Body of pancreas (tissue), 4 donors: ENCODE measurements at places on chromosomes 7 and 10. TPM values are rescaled to one million over a fixed set of nuclear protein-coding genes. Genes with fewer than 3 reads are reported as not detected.

Gene PLEKHS1
- 7.6 TPM for total RNA-seq

Gene KCNH2
- 5.3 TPM for total RNA-seq

Gene SFTPA1
- not detected for total RNA-seq

Gene AOAH
- 6.2 TPM for total RNA-seq

Gene CNTNAP2
- total RNA-seq, result 1.0 TPM

DNA sequence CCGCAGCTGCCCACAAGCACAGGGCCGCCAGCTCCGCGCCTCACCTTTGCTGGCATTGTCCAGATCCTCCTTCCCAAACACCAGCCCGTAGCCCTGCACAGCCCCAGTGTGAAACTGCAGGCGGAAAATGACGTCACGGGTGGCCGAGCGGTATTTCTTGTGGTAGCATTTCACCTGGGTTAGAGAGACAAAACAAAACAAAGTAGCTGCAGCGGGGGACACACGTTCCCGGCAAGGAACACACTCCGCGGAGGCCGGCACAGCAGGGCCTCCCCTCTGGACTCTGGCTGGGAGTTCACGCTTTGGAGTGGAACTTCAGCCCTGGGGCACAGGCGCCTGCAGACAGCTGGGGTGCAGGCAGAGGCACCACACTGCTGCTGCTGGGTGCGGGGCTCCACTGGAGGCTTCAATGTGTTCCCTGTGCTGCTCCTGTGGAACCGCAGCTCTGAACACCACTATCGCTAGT, 181.1 kb downstream of the TNS3 start:
- peaks cover 7% of the 10 kb centered on the region for H3K36me3 ChIP-seq
- H3K27me3 ChIP-seq, result no peaks in the 10 kb centered on the region
- H3K4me3 ChIP-seq, result no peak overlapping the region
- DNase-seq, result no peak
- H3K27ac ChIP-seq, result no peak overlapping the region

DNA sequence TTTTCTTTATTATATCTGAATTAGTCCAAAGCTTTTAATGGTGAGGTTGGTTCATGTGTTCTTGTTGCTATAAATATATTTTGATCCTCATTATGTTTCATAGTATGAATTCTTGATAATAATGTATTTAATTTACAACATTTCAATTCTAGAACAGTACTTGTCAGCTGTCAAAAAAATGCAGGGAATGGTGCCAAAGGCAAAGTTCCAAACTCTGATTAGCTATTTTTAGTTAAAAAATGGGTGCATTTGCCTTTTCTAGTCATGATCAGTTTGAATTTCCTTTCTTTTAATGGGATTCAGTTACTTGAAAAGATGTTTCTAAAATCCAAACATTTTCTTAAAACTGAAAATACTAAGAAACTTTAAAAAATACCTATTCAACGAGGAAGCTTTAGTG, 49.6 kb downstream of the ANKIB1 start:
- H3K36me3 ChIP-seq, result no peaks in the 10 kb centered on the region
- H3K4me1 ChIP-seq, result peaks cover 19% of the 10 kb centered on the region
- no peaks in the 10 kb centered on the region for H3K27me3 ChIP-seq
- DNase-seq, result peak; percentile 29
- H3K4me3 ChIP-seq, result no peak overlapping the region
- no peak overlapping the region for H3K27ac ChIP-seq

GRCh38 chr7:71236230-71237105, 104.5 kb downstream of the GALNT17 start:
- no peaks in the 10 kb centered on the region for H3K36me3 ChIP-seq
- no peak overlapping the region for H3K27ac ChIP-seq
- H3K4me3 ChIP-seq, result no peak overlapping the region
- no peak for DNase-seq
- H3K4me1 ChIP-seq, result peaks cover 27% of the 10 kb centered on the region
- H3K27me3 ChIP-seq, result no peaks in the 10 kb centered on the region

- H3K4me1 ChIP-seq, result peaks cover 7% of the 10 kb centered on the region
- peak overlapping the region; percentile 85 for H3K27ac ChIP-seq
- H3K36me3 ChIP-seq, result no peaks in the 10 kb centered on the region
- peak overlapping the region; percentile 67 for H3K4me3 ChIP-seq
- peak; percentile 38 for DNase-seq
- no peaks in the 10 kb centered on the region for H3K27me3 ChIP-seq
Measured at GRCh38 chr7:154929006-154929726, 73.8 kb downstream of the PAXIP1 start.

GRCh38 chr10:7794251-7795026, 6.5 kb downstream of the ATP5F1C start:
- no peaks in the 10 kb centered on the region for H3K27me3 ChIP-seq
- H3K27ac ChIP-seq, result no peak overlapping the region
- peaks cover 85% of the 10 kb centered on the region for H3K4me1 ChIP-seq
- DNase-seq, result no peak
- H3K36me3 ChIP-seq, result peaks cover 9% of the 10 kb centered on the region

DNA sequence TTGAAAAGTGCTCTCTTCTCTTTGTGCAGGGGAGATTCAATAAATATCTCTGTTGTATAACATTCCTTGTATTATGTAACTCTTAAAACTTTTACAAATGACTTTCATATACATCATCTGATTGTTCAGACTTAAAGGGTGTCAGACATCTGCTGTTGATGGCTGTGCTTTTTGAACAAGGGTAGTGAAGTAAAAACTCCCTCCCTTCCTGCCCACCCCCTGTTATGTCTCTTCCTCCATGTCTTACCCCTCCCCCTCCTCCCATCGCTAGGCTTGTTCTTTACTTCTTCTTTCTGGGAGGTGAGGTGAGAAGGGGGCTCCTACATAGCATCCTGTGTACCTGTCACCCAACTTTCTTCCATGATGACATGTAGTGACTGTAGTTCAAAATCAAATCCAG, 23.4 kb upstream of the ABCB4 start:
- H3K36me3 ChIP-seq, result no peaks in the 10 kb centered on the region
- no peaks in the 10 kb centered on the region for H3K27me3 ChIP-seq
- no peak overlapping the region for H3K4me3 ChIP-seq
- H3K27ac ChIP-seq, result no peak overlapping the region
- no peaks in the 10 kb centered on the region for H3K4me1 ChIP-seq

GRCh38 chr10:13535346-13535745, 6.5 kb upstream of the BEND7 start:
- no peak overlapping the region for H3K27ac ChIP-seq
- H3K4me3 ChIP-seq, result no peak overlapping the region
- no peaks in the 10 kb centered on the region for H3K4me1 ChIP-seq
- no peak for DNase-seq
- no peaks in the 10 kb centered on the region for H3K27me3 ChIP-seq

- H3K27me3 ChIP-seq, result no peaks in the 10 kb centered on the region
- H3K27ac ChIP-seq, result no peak overlapping the region
- DNase-seq, result no peak
Measured at GRCh38 chr10:36817898-36818297, 307.5 kb upstream of the ANKRD30A start.
